ENCODE measurements at places on chromosomes 3 and 15.

GRCh38 chr3:134239538-134239937 is 11.1 kb downstream of the RYK start:
- DNase-seq: no peak

DNA sequence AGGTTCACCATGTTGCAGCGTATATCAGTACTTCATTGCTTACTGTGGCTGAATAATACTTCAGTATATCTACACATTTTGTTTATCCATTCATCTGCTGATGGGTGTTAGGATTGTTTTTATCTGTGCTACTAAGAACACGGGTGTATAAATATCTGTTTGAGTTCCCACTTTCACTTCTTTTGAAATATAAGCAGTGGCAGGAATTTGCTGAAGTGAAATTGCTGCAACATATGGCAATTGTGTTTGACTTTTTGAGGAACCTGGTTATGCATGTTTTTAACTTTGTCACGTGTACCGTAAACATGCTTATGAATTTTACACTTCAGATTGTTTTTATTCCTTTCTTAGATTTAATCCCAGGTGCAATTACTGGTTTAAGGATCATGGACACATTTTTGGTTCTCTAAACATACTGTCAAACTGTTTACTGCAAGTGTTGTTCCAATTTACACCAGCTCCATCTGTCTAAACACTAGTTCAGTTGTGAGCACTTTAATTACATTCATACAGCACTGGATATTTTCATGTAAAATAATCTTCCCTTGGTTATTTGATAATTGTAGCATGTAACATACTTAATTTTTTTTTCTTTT is 23.1 kb downstream of the TRAK1 start:
- no peak for DNase-seq

- DNase-seq: no peak
Observed at GRCh38 chr3:11810276-11810675, 36.4 kb downstream of the TAMM41 start.

- DNase-seq: no peak
Observed at GRCh38 chr15:89928421-89928820, 15.7 kb upstream of the ARPIN start.

GRCh38 chr3:25531971-25532370 is 103.9 kb downstream of the RARB start:
- DNase-seq: no peak

GRCh38 chr3:127217596-127218453 is 24.9 kb downstream of the PRR23E start:
- no peak for DNase-seq

DNA sequence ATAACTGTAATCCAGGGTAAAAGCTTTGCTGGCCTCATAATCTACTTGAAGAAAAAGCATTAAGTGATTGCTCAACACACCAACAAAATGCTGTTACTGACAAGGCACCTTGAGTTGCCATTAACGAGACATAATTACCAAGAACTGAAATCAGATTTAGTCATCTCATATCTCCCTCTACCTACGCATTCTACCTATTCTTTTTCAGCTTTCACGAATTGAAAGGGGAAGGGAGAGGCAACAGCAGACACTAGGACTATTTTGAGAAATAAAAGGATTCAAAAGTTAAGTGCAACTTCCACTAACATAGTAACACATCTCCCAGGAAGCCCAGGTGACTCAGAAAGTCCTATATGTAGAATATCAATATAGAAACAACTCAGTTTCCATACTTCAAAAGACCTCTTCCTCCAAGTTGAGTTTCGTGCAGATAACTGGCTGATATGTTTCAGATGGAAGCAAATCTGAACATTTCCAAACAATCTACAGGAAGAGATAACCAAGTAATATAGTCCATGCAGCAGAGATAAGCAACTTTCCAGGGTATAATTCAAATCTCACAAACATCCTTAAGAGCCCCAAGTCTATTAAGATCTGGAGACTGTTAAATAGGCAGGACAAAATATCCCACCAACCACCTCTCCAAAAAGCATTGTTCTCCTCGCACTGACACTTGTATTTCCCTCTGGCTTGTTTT is 1.9 kb downstream of the OSBPL10 start:
- DNase-seq: no peak

DNA sequence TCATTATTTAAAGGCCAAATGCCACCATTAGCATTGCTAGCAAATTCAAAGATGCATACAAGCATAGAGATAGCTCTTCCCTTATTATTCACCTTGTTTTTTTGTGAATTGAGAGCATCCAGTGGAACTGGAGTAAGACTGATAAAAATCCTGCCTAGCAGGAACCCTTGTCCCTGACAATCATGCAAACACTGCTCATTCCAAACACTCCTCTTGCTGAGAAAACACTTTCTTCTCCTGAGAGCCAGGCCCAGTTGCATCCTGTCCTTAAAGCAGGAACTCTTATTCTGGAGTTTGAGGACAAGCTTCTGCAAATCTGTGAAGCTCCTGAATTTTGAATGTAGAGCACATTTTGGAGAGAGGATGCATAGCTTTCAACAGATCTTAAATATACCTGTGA is 49.3 kb upstream of the KCNMB2 start:
- no peak for DNase-seq

- DNase-seq: no peak
Observed at GRCh38 chr3:36444909-36445308, 64.6 kb downstream of the STAC start.

DNA sequence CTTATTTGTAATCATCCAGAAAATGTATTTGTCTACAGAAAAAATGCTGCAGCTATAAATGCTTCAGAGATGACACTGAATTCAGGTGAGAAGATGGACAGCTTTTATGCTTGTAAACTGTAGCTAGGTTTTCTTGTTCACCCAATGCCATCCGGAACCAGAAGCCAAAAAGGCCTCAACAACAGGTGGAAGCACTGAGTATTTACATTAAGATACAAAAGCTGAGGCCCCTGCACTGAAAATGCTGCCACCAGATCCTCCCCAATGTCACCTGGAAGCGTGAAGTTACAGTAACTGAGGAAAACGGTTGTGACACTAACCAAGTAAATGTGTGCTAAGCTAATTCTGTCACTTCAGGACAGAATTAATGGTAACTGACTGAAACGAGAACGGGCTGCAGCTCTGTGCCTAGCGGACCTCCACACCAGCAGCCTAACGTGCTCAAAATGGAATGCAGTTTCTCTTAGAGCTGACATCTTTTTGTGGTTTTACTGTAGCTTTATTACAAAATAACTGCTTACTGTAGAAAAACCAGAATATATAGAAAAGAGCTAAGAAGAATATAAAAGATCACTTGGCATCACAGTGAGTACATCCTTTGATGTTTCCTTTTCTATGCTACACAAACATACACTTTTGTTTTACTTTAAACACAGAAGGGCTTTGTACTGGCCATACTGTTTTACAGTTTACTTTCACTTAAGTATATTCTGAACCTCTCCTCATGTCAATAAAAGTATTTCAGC is 7.6 kb downstream of the CHSY1 start:
- no peak for DNase-seq

DNA sequence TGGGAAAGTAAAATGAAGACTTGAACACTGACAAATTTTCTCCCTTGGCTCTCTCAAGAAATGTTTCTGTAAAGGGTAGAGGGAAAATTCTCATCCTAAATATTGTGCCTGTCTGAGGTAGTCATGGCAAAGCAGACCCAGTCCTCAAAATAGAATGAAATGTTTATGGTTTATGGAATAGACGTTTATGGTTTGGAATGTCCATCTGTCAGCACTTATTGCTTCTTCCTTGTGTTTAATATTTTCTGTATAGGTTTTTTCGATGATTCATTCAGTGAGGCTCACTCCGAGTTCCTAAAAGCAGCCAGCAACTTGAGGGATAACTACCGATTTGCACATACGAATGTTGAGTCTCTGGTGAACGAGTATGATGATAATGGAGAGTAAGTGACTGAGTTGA is 13.9 kb downstream of the ELL3 start:
- no peak for DNase-seq

DNA sequence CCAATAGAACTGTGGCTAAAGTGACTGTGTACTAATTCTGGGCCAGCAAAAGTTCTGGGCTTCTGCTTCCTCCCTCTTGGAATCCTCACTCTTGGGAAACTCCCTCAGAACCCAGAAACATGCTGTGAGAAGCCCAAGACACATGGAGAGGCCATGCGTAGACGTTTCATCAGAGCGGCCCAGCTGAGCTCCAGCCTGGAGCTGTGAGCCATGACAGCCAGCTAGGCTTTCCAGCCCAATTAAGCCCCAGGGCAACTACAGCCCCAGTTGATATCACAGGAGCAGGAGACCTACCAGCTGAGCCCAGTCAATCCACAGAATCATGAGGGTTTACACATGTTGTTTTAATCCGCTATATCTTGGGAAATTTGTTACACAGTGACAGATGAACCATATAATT is 43.6 kb upstream of the CNOT10 start:
- no peak for DNase-seq

DNA sequence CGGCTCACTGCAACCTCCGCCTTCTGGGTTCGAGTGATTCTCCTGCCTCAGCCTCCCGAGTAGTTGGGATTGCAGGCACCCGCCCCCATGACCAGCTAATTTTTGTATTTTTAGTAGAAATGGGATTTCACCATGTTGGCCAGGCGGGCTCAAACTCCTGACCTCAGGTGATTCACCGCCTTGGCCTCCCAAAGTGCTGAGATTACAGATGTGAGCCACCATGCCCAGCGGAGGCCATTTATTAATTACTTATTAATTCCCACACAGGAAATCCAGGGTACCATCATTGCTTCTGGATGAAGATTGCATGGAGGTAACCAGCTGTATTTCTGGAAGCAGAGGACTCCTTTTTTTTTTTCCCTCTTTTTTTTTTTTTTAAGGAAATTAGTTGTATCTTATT is 37.8 kb downstream of the MAP4 start:
- DNase-seq: no peak

GRCh38 chr3:1942781-1943180 is 155.9 kb upstream of the CNTN4 start:
- no peak for DNase-seq

- no peak for DNase-seq
Observed at GRCh38 chr15:60835974-60836373, 357.0 kb upstream of the ICE2 start.

GRCh38 chr15:73389539-73389938 is 20.8 kb upstream of the HCN4 start:
- no peak for DNase-seq

DNA sequence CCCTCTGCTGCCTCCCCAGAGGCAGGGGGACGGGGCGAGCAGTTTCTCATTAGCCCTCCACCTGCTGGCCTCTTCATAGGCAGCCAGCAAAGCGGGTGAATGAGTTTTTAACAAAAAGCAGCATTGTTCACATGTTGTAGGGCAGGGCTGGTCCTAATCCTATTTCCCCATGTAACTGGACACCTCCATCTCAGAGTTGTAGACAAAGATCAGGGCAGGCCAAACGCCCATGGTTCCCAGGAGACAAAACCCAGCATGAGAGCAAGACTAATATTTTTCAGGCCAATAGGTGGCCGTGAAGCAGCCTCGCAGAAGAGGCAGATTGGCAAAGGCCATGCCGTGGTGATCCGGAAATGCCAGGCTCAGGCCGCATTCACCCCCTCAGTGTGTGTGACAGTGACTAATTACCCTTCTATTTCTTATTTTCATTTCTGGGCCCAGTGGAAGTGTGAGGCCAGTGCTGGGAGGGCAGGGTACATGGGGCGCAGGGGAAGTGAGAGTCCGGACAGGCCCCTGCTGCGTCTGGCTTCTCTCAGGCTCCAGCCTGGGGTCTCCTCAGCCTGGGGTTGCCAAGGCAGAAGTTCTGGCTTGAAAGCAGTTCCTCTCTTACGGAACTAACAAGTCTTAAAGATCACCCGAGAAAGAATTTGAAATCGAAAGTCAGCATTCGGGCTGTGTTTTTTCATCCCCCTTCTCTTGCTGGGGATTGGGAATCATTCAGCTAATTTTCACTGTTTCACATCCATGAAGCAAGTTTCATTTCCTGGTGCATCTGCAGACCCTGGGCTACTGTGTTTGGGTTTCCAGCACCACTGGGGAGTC is 64.8 kb downstream of the BOC start:
- no peak for DNase-seq

GRCh38 chr3:27426926-27427325 is 57.3 kb downstream of the SLC4A7 start:
- DNase-seq: no peak

- DNase-seq: no peak
Observed at GRCh38 chr15:101031213-101031612, 112.1 kb downstream of the LRRK1 start.

- DNase-seq: peak; percentile 52
Observed at GRCh38 chr3:152269056-152269830, 514 bp downstream of the MBNL1 start.

DNA sequence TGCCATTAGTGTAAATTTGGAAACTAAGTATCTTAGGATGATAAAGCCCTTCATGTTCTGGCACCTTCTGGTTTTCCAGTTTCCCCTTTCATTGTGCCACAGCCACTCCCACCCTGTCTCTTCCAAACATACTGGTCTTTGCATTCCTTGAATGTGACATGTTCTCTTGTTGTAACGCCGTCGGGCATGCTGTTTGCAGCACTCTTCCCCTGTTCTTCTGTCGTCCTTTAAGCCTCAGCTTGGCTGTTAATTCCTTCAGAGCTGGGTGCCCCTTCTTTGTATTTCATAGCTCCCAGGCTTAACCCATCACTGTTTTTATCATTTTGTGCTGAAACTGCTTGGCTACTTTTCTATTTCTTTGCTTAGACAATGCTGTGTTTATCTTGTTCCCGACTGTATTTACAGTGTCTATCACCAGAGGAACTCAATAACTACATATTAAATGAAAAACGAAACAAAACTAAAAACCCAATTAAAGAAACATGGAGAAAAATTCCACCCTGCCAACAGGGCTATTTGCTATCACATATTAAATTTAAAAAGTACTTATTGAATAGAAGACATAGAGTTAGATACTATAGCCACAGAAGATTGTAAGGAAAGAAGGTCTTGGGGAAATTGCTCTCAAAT is 95.4 kb upstream of the KCNAB1 start:
- no peak for DNase-seq

GRCh38 chr15:59764775-59765174 is 75.7 kb upstream of the BNIP2 start:
- no peak for DNase-seq

Measured in stimulated activated naive CD4-positive, alpha-beta T cell treated with Interleukin-2 at 50 U/mL for 16 hours (primary cell).